GM13976 (cell line): ENCODE measurements at places on chromosomes 2 and 18.
A peak's percentile ranks its signal among the peaks of the same experiment; 100 is the strongest.

GRCh38 chr2:128793404-128793803, 474.7 kb upstream of the HS6ST1 start:
- no peak for DNase-seq

DNA sequence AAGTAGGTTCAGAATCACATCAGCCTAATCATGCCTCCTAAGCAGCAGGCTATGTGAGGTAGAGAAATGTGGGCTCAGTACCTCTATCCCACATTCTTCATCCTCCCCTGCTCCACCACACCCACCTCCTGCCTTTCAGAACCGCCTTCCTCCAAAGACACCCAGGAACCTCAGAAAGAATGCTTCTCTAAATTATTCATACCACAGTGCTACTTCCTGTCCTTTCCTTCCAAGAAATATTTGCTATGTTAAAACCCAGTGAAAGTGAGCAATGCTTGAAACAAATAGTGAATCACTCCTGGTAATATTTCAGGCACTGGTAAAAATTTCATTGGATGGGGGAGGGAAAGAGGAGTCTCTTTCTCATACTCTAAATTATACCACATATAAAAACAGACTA, 24.0 kb upstream of the CREB1 start:
- no peak for DNase-seq

DNA sequence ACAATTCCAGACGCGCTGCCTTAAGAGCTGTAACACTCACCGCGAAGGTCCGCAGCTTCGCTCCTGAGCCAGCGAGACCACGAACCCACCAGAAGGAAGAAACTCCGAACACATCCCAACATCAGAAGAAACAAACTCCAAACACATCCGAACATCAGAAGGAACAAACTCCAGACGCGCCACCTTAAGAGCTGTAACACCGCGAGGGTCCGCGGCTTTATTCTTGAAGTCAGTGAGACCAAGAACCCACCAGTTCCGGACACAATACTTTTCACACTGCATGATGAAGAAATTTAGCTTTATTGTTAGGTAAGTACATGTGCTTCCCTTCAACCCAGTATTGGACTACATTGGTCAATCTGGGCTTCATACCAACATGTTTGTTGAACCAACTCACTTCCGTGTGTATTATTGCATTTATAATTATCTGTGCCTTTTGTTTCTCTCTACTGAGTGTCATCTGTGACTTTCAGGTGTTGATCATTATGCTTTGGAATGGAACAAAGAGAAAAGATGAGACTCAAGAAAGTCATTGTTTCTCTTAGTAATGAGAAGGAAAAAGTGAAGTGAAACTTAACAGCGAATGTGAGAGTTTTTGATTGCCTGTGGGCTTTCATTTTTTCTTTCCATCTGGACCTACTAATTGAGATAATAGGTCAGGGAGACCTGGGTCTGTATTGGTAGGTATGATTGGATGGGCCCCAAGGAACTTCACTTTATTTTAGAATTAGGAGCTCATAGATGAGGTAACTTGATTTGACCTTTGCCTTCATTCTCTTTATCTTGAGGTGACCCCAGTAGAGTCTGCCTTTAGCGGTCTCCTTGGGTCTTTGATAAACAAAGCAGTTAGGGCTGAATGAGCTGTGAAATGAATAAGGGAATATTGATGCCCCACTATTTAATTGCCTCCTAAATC, 76.1 kb upstream of the CAVIN2 start:
- DNase-seq, result peak; percentile 73

- DNase-seq, result no peak
Observed at GRCh38 chr2:218363736-218364135, 7.1 kb downstream of the CATIP start.

- DNase-seq, result no peak
Observed at GRCh38 chr2:200964498-200964897, 1.0 kb upstream of the ORC2 start.
